ENCODE measurements at places on chromosomes 7 and 10.

DNA sequence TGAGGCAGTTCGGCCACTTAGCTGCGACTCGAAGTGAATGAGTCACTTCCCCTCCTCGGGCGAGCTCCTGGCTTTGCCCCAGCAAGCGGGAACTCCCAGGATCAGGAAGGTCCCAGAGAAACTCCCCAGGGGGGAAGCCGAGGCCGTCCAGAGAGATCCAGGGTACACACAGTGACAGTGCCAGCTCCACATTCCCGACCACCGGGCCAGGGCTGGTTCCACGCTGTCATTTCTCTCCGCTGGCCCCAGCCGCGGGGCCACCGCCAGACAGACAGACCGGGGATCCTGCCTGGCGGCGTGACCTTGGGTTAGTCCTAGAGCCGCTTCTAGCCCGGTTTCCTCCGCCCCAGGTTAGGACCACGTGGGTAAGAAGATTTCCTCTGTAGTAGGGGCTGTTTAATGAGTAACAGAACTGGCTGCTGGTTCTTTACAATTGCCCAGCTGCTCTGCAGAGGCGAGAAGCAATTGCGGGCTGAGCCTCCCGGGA is 463 bp upstream of the UPP1 start:
- peak; percentile 76 for DNase-seq

- DNase-seq = no peak
Measured at GRCh38 chr10:119541046-119541445, 1.5 kb downstream of the RGS10 start.

DNA sequence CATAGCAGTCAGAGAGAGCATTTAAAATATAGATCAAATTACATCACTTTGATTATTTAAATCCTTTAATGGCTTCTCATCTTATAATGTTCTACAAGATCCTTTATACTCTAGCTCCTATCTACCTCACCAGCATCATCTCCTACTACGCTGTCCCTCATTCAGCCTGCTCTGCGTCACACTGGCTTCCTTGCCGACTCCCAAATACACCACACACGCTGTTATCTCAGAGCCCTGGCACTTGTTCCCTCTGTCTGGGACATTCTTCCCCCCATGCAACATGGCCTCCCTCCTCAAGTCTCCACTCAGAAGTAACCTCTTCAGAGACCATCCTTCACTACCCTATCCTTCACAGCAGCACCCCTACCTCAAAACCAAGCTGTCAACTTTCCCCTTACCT is 46.7 kb downstream of the RNLS start:
- no peak for DNase-seq

- DNase-seq = no peak
Measured at GRCh38 chr7:151339651-151340382, 1.8 kb upstream of the NUB1 start.

DNA sequence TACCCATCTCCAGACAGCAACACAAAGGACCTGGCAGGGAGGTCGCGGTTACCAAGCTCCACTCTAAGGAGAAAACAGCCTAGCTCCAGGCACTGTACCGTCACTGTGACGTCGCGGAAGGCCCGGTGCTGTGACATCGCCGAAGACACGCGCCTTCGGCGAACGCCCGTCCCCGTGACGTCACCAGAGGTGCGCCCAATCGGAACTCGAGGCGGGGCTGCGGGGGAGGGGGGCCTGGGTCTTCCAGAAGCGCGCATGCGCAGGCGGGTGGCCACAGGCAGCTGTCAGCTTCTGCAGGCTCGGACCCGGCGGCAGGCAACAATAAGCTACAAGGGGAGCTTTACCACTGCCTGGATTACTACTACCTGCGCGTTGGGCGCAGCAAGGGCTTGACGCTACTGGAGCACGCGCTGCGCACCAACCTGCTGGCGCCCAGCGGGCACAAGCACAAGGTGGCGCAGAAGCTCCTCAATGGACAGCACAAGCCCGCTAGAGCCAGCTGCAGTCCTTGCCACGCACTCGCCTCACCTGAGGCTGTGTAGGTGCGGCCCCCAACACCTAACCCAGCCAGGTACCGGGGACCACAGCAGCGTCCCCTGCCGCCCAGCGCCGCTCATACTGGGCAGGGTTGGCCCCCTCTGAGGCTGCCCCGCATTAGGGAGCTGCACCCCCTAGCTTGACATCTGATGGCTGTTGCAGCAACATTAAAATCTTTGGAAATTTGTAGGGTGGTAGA is 208.4 kb downstream of the TPST1 start:
- peak; percentile 49 for DNase-seq

GRCh38 chr10:24711465-24711864 is 12.2 kb downstream of the ARHGAP21 start:
- no peak for DNase-seq

DNA sequence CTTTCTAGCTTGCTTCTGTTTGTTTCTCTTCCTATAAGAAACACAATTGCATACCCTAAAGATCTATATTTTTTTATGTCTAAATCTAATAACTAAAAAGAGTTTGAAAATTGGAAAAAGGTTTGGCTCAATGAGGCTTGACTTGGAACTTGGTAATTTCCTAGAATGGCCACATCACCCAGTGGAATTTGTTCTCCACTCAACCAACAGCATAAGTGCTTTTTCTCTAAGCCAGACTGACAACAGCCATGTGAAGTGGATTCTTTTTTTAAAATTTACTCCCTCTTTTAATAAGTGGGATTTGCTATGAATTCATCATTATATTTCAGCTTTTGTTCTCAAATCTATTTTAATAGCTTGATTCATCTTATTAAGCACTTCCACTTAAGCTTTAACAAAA is 33.8 kb downstream of the GBF1 start:
- no peak for DNase-seq

DNA sequence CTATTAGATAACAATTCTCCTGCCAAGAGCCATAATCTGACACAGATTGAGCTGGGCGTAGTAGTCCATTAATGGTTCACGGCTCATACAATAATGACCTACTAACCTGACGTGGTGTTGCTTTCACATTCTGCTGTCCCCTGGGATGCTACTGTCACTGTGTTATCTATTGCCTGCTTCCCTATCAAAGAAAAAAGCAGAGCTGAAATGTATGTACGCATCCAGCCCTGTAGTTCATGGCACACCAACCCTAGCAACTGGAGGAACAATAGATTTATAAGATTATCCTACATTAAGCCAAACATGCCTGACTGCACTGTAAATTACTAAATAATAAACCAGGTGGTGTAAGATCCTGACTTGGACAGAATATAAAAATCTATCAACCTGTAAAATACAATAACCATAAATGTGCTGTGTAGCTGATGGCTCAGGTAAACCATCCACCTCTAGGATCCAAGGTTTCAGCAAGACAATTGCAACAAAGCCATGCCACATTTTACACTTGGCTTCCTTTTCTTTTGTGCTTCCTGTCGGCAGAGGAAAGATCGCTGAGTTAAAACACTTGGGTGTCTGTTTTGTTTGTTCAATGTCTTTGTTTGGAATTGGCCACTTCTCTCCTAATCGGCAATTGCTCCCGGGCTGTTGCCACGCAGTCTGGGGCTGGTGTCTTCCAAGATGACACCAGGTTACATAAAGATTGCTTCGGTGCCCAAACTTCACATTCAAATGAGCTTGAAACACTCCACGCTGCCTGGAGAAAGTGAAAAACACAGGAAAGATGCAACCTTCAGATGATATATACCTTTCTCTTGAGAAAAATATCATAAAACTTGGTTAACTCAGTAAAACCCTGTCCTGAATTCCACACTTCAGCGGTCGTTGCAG is 143.9 kb upstream of the MGMT start:
- DNase-seq = no peak

DNA sequence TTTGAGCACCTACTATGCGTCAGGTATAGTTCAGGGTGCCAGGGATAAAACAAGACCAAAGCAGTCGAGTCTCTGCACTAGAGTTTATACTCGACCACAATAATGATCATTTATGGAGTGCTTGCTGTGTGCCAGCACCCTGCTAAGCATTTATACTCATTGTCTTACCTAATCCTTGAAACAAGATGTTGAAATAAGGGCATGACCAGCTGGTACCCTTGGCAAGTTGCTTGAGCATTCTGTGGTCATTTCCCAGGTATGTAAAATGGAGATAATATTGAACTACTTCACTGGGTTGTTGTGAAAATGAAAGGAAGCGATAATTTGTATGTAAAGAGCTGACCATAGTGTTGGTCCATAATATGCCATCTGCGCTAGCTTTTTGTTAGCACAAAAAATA is 185.4 kb downstream of the CYP26A1 start:
- no peak for DNase-seq

DNA sequence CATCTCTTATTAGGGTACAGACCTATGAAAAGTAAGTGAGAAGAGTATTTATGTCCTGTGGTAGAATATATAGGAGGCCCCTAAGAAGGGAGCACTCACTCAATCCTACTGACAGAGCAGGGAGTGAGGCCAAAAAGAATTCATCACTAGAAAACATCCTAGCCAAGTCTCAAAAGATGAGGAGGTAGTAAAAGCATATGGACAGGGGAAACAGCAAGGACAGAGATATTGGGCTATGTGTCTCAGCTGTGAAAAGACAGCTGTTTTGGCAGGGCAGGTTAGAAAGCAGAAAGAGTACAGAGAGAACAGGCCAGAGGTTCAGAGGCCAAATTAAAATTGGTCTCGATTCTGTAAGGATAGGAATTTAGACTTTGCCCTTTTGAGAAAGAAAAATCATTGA is 548.3 kb upstream of the ANKRD30A start:
- DNase-seq = no peak

GRCh38 chr10:12484941-12485805 is 135.8 kb downstream of the CAMK1D start:
- DNase-seq = no peak

DNA sequence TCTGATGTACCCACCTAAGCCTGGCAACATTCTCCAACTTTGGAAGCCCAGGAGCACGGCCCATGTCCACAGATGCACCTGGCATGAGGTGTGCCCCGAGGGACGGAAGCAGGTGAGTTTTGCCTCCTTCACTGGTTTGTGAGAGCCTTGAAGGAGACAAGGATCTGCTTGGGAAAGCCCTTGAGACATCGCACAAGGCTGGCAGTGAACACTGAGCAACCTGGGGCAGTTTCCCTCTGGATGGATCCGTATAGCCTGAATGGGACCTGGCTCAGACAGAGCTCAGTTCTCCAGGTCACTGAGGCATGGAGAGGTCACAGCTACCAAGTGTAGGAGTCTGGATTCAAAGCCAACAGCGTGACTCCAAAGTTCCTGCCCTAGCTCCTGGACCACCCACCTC is 8.8 kb upstream of the NUPR2 start:
- DNase-seq = no peak

- no peak for DNase-seq
Measured at GRCh38 chr7:84291756-84292155, 97.2 kb upstream of the SEMA3A start.

- DNase-seq = no peak
Measured at GRCh38 chr7:127359011-127359410, 33.5 kb downstream of the ZNF800 start.

GRCh38 chr7:105621176-105621575 is 39.9 kb upstream of the EFCAB10 start:
- DNase-seq = no peak

GRCh38 chr7:81990395-81990794 is 220.5 kb upstream of the HGF start:
- DNase-seq = no peak

- no peak for DNase-seq
Measured at GRCh38 chr7:37467002-37467401, 18.3 kb upstream of the ELMO1 start.

All from tibial nerve (tissue), 4 donors.